ENCODE measurements at places on chromosomes 1 and 21. TPM values are rescaled to one million over a fixed set of nuclear protein-coding genes. Genes with fewer than 3 reads are reported as not detected.
A peak's percentile ranks its signal among the peaks of the same experiment; 100 is the strongest.

The TPTE gene
- not detected for total RNA-seq

The KCNE1 gene
- 1.5 TPM for total RNA-seq

DNA sequence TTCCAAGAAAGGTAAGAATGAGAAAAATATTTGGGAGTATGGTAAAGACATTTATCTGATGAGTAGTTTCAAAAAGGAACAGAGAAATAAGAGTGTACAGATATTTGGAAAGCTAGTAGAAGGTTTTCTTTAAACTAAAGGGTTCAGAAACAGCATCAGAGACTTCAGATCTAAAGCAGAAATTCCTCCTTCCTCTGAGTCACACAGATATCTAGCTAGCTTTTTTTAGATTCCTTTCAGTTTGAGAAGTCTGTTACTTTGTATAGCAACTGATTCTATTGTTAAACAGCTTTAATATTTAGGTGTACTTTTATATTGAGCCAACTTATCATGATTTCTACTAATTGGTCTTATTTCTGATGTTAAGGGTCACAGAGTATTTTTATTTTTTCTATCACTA is 4.7 kb downstream of the AMY2B start:
- H3K27ac ChIP-seq: no peak overlapping the region
- H3K36me3 ChIP-seq: peaks cover 18% of the 10 kb centered on the region
- no peak overlapping the region for H3K4me3 ChIP-seq

- peaks cover 7% of the 10 kb centered on the region for H3K4me1 ChIP-seq
- H3K27ac ChIP-seq: no peak overlapping the region
- no peak for DNase-seq
- no peaks in the 10 kb centered on the region for H3K36me3 ChIP-seq
- no peaks in the 10 kb centered on the region for H3K27me3 ChIP-seq
Measured at GRCh38 chr1:190908691-190909090, 431.0 kb upstream of the BRINP3 start.

- no peaks in the 10 kb centered on the region for H3K4me1 ChIP-seq
- no peak overlapping the region for H3K27ac ChIP-seq
- H3K27me3 ChIP-seq: no peaks in the 10 kb centered on the region
- no peak for DNase-seq
Measured at GRCh38 chr21:28509031-28509430, 483.6 kb downstream of the LTN1 start.

GRCh38 chr1:35885961-35886558 is 3.1 kb downstream of the AGO1 start:
- peak overlapping the region; percentile 19 for H3K27ac ChIP-seq
- H3K36me3 ChIP-seq: peaks cover 13% of the 10 kb centered on the region
- H3K4me1 ChIP-seq: peaks cover 29% of the 10 kb centered on the region
- H3K27me3 ChIP-seq: no peaks in the 10 kb centered on the region
- no peak overlapping the region for H3K4me3 ChIP-seq

GRCh38 chr1:247456021-247456420 is 1.9 kb downstream of the OR2B11 start:
- H3K4me1 ChIP-seq: no peaks in the 10 kb centered on the region
- peak; percentile 26 for DNase-seq
- H3K36me3 ChIP-seq: no peaks in the 10 kb centered on the region
- no peaks in the 10 kb centered on the region for H3K27me3 ChIP-seq
